K562 (cell line): ENCODE measurements at places on chromosomes 5 and 9. TPM values are rescaled to one million over a fixed set of nuclear protein-coding genes. Genes with fewer than 3 reads are reported as not detected.

GRCh38 chr5:57408714-57409113 lies 73.9 kb downstream of the ACTBL2 start:
- H3K27me3 ChIP-seq: no peaks in the 10 kb centered on the region
- H3K36me3 ChIP-seq: no peaks in the 10 kb centered on the region
- H3K27ac ChIP-seq: no peak overlapping the region
- no peaks in the 10 kb centered on the region for H3K4me1 ChIP-seq

- H3K27me3 ChIP-seq: no peaks in the 10 kb centered on the region
- peaks cover 28% of the 10 kb centered on the region; the same call in 1 of the 3 replicates for H3K36me3 ChIP-seq
- peaks cover 51% of the 10 kb centered on the region for H3K4me1 ChIP-seq
- H3K4me3 ChIP-seq: peak overlapping the region; percentile 67
- peak overlapping the region; percentile 72 for H3K27ac ChIP-seq
Measured at GRCh38 chr9:128723352-128723865, 518 bp downstream of the ZDHHC12 start.

GRCh38 chr5:148957591-148958202 lies 105.2 kb downstream of the SH3TC2 start:
- no peak overlapping the region for H3K4me3 ChIP-seq
- no peaks in the 10 kb centered on the region; the same call in 1 of the 2 replicates for H3K27me3 ChIP-seq
- DNase-seq: peak; percentile 73
- no peaks in the 10 kb centered on the region for H3K4me1 ChIP-seq

DNA sequence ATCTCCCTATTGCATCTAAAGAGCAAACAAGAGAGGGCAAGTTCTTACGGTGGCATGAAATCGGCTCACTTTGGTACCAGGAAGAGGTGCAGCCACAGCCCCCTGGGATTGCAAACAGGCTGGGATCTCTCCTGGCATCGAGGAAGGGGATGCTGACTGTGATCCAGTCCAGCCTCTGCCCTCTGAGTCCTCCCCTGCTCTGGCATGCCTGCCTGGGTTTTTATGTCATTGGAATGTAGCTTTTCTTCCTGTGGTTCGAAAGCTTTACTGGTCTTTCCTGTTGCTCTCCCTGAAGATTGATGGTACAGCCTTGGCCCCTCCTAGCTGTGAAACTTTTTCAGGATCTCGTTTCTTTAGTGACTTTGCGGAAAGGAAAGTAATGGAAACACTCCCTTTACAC lies 6.6 kb downstream of the SLC46A2 start:
- DNase-seq: no peak
- peaks cover 48% of the 10 kb centered on the region for H3K27me3 ChIP-seq

- no peaks in the 10 kb centered on the region; the same call in 1 of the 2 replicates for H3K4me1 ChIP-seq
- no peaks in the 10 kb centered on the region for H3K36me3 ChIP-seq
- H3K27ac ChIP-seq: no peak overlapping the region
- H3K4me3 ChIP-seq: no peak overlapping the region
- DNase-seq: no peak
- peaks cover 49% of the 10 kb centered on the region for H3K27me3 ChIP-seq
Measured at GRCh38 chr9:38315085-38315595, 77.4 kb upstream of the ALDH1B1 start.

PCDHB15 gene
- 0.07 TPM in 1 of 2 replicates, not detected in the other for total RNA-seq

- H3K4me3 ChIP-seq: no peak overlapping the region
- no peaks in the 10 kb centered on the region for H3K36me3 ChIP-seq
- no peaks in the 10 kb centered on the region; the same call in 1 of the 2 replicates for H3K4me1 ChIP-seq
- peaks cover 8% of the 10 kb centered on the region for H3K27me3 ChIP-seq
- H3K27ac ChIP-seq: no peak overlapping the region
Measured at GRCh38 chr9:91086657-91087461, 274.9 kb downstream of the AUH start.

DNA sequence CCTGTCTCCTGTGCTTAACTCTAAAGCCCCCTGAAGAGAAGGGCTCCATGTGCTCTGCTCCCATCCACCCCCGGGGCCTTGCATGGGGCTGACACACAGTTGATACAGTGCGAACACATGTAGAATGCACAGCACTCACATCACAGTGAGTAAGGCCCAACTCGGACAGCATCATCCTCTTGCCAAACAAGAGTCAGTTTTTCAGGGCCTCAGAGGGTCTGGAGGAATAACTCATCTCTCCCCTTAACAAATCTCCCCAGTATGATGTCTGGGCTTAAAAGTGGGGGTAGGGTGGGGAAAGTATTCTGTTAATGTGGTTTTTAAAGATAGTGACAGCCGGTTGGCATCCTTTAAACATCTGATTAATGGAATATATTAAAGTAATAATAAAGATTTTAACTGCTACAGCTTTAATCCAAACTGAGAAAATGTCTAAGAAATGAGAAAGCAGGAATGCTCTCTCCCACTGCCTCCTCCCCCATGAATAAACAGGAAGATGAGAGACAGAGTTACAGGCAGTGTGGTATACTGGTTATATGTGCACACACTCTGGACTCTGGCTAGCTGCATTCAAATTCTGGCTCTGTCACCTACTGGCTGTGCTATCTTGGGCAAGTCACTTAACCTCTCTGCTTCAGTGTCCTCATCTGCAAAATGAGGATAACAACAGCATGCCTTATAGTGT lies 22.5 kb downstream of the APBA1 start:
- no peaks in the 10 kb centered on the region for H3K36me3 ChIP-seq
- no peaks in the 10 kb centered on the region for H3K27me3 ChIP-seq
- no peaks in the 10 kb centered on the region for H3K4me1 ChIP-seq

PCDHB16 gene
- not detected in 2 replicates for total RNA-seq

DNA sequence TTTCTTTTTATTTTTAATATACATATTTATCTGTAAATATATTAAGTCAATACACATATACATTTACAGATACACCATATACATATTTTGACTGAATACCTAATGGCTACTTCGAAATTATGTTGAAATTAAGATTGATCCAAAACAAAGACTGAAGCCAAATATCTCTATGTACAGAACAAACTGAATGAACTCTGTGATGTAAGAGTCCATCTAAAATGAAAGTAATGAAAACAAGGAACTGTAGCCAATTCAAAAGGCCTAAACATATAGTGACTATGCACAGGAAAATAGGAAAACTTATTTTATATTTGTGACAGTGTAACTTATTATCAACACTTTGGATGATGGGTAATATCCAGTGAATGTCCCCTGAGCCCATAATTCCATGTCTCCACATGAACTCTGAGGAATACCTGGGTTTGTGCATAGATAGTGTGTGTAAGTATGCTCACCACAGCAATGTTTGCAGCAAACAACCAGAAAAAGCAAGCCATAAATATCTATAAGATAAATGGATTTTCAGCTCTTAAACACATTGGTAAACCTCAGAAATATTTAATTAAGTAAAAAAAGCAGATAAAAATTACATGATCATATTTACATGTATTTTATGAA lies 517.2 kb upstream of the CDH6 start:
- H3K27ac ChIP-seq: no peak overlapping the region
- DNase-seq: no peak
- no peaks in the 10 kb centered on the region for H3K27me3 ChIP-seq
- H3K36me3 ChIP-seq: no peaks in the 10 kb centered on the region
- no peaks in the 10 kb centered on the region for H3K4me1 ChIP-seq

DNA sequence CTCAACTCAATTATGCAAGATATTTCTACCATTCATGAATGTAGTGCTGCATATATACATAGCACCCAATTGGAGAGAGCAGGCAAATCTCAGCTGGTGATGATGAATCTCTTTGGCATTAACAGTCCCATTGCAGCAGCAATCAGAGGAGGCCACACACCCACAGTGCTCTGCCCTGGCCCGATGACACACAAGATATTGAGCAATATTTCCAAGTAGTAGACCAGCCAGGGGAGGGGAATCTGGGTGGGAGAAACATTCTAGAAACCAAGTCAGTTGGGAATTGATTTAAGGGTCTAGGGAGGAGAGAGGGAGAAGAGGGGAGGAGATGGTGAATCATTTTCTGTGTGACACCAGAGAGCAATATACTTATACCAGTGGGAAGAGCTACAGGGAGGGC lies 14.9 kb upstream of the C5orf63 start:
- H3K4me1 ChIP-seq: peaks cover 9% of the 10 kb centered on the region; the same call in 1 of the 3 replicates
- no peak overlapping the region for H3K4me3 ChIP-seq
- no peak overlapping the region for H3K27ac ChIP-seq
- DNase-seq: no peak
- peaks cover 2% of the 10 kb centered on the region; the same call in 2 of the 3 replicates for H3K27me3 ChIP-seq

GRCh38 chr5:160475864-160476438 lies 54.3 kb downstream of the PTTG1 start:
- no peak overlapping the region for H3K27ac ChIP-seq
- no peaks in the 10 kb centered on the region for H3K36me3 ChIP-seq
- no peaks in the 10 kb centered on the region for H3K4me1 ChIP-seq
- H3K27me3 ChIP-seq: peaks cover 15% of the 10 kb centered on the region; the same call in 1 of the 2 replicates

- DNase-seq: peak; percentile 74
- no peaks in the 10 kb centered on the region for H3K27me3 ChIP-seq
- H3K36me3 ChIP-seq: no peaks in the 10 kb centered on the region
- H3K4me3 ChIP-seq: peak overlapping the region; percentile 26
- peak overlapping the region; percentile 68; the same call in 2 of the 3 replicates for H3K27ac ChIP-seq
Measured at GRCh38 chr9:87445646-87446045, 52.0 kb upstream of the DAPK1 start.

DNA sequence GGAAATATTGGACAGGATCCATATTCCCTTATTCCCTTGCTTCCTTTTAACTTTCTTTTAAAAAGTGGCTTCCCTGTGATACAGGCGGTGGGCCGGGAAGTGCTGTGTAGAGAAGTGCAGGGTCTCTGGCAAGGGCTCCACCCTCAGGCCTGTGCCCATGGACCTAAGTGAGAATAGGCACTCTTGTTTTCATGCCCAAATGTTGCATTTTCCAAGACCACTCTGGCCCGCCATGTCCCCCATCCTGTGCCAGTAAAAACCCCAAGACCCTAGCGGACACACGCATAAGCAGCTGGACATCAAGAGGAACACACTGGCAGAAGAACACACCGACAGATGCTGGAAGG lies 193.4 kb downstream of the FBXL7 start:
- H3K4me1 ChIP-seq: no peaks in the 10 kb centered on the region
- no peak for DNase-seq
- no peak overlapping the region for H3K27ac ChIP-seq
- no peak overlapping the region for H3K4me3 ChIP-seq
- H3K36me3 ChIP-seq: no peaks in the 10 kb centered on the region
- H3K27me3 ChIP-seq: no peaks in the 10 kb centered on the region

SMIM33 gene
- not detected in 2 replicates for total RNA-seq

DNA sequence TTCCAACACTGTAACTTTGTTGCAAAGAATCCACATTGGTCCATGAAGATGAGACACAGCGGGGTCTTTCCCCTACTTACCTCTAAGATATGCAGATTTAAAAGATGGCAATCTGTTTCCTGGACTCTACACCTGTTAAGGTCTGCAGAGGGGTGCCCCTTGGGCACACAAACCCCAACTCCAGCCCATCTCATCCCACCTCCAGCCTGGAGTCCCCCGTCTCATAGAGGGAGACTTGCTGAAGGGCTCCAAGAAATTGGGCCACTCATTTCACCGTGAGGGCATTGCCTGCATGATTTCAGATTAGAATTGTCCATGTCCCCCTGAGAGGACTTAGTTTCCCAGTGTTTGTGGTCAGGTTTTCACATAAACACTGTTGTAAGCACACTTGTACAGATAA lies 365.7 kb downstream of the IRX2 start:
- H3K36me3 ChIP-seq: no peaks in the 10 kb centered on the region
- peaks cover 63% of the 10 kb centered on the region for H3K27me3 ChIP-seq
- H3K4me3 ChIP-seq: no peak overlapping the region
- H3K27ac ChIP-seq: no peak overlapping the region
- DNase-seq: no peak
- H3K4me1 ChIP-seq: no peaks in the 10 kb centered on the region

PLEKHG4B gene
- total RNA-seq: 0.02 and 0.04 TPM in 2 replicates

DNA sequence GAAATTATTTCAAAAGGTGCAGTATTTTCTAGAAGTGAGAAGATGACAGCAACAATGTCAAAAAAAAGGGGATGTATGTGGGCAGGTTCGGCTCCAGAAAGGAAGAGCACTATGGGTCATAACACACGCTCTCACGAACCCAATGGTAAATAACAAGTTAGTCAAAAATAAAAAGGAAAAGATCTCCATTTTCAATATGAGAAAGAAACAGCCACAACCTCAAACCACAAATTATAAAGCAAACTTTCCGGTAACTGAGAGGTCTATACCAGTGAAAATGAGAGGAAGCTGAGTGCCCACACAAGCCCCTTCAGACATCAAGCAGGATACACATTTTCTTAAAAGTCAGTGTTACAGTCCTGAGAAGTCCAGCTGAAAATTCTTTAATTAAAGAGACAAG lies 398.5 kb upstream of the RPS23 start:
- no peak overlapping the region for H3K4me3 ChIP-seq
- no peaks in the 10 kb centered on the region for H3K4me1 ChIP-seq
- H3K27me3 ChIP-seq: no peaks in the 10 kb centered on the region
- H3K36me3 ChIP-seq: no peaks in the 10 kb centered on the region

GRCh38 chr5:169244812-169245211 lies 56.1 kb downstream of the SLIT3 start:
- H3K4me3 ChIP-seq: no peak overlapping the region
- H3K4me1 ChIP-seq: no peaks in the 10 kb centered on the region
- H3K36me3 ChIP-seq: no peaks in the 10 kb centered on the region
- no peak overlapping the region for H3K27ac ChIP-seq

DNA sequence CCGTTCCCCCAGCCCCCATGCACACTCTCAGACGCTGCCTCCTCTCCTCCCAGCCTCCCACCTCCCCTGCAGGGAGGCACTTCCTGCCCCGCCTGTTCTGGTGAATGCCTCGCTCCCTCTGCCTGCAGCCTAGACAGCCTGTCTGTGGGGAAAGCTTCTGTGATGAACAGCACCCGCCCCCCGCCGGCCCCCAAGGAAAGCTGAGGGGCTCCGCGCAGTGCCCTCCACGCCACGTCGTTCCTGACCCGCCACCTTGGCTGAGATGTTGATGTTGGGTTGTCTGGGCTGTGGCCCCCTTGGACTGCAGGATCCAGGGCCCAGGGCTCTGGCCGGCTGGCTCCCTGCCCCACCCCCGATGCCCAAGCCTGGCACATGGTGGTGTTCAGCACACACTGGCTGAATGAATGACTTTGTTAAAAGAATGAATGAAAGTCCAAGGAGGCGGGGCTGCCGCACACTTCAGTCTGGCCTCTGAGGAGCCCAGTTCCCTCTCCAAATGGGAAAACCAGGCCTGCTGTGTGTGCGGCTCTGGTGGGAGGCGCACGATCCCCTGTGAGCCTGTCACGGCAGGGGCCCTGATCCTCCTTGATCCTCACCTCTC lies 2.1 kb upstream of the MYMK start:
- no peak overlapping the region for H3K4me3 ChIP-seq
- no peaks in the 10 kb centered on the region for H3K36me3 ChIP-seq
- peaks cover 93% of the 10 kb centered on the region for H3K27me3 ChIP-seq
- DNase-seq: no peak
- H3K27ac ChIP-seq: no peak overlapping the region

GRCh38 chr5:77709993-77710685 lies 66.0 kb downstream of the TBCA start:
- DNase-seq: no peak
- no peaks in the 10 kb centered on the region for H3K27me3 ChIP-seq
- peaks cover 37% of the 10 kb centered on the region for H3K36me3 ChIP-seq
- H3K4me3 ChIP-seq: no peak overlapping the region

SLC35D2 gene
- total RNA-seq: 10.6 and 11.7 TPM in 2 replicates

DNA sequence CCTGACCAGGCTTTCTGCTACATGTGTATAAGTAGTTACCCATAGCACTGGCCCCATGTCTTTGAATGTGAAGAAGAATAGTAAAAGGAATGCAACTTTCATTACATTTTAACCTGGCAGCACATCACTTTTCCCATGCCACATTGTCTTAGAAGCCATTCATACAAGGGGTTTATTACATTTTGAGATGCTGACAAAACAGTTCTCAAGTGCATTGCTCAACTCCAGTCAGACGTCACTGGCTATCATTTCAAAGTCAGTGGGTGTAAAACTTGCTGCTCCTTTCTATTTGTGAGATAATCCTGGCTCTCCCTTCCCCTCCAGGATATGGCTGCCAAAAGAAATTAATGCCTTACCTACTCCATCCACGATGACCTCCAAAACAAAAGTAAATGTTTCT lies 97.0 kb upstream of the VCAN start:
- DNase-seq: no peak
- H3K4me3 ChIP-seq: no peak overlapping the region
- no peak overlapping the region for H3K27ac ChIP-seq
- no peaks in the 10 kb centered on the region for H3K4me1 ChIP-seq
- H3K36me3 ChIP-seq: no peaks in the 10 kb centered on the region

C5orf52 gene
- not detected in 2 replicates for total RNA-seq
